ENCODE measurements at places on chromosomes 5 and 9.

- DNase-seq: no peak
Observed at GRCh38 chr9:138051586-138052321, 174.2 kb downstream of the CACNA1B start.

DNA sequence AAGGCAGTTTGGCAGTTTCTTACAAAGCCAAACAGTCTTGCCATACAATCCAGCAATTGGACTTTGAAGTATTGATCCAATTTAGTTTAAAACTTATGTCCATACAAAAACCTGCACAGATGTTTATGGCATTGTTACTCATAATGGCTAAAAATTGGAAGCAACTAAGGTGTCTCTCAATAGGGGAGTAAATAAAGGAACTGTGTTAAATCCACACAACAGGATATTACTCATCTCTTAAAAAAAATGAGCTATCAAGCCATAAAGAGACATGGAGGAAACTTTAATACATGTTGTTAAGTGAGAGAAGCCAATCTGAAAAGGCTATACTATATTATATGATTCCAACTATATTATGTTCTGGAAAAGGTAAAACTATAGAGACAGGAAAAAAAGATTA, 313.6 kb upstream of the CD180 start:
- no peak for DNase-seq

- peak; percentile 29 for DNase-seq
Observed at GRCh38 chr5:91058575-91058974, 324.5 kb downstream of the ARRDC3 start.

- no peak for DNase-seq
Observed at GRCh38 chr9:121809356-121810050, 158.1 kb downstream of the DAB2IP start.

DNA sequence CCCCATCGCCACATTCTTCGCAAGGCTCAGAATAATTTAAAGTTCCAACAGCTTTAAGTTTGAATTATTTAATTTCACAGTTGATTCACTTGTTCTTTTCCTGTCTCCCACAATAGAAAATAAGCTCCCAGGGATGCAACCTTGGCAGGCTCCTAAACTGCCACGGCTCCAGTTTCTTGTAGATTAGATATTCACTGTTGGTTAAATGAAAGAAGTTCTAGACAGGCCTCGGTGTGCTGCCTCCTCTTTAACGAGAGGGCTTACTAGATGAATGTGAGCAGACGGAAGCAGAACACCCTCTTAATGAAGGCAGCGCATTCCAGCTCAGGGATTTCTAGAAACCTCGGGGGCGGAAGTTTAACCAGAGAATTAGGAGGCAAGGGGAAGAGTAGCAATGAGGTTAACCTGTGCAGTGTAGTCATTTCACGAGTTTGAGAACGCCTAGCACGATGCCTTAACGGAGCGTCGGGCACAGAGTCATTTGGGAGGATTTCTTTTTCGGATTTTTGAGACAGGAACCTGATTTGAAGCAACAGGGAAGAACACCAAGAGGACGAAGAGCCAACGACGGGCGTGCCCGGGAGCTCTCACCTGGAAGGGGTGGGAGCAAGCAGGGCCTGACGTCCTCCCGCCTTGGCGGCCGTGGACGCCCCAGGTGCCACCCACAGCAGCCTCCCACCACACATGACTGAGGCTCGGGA, 637 bp upstream of the SMC5 start:
- peak; percentile 49 for DNase-seq

- no peak for DNase-seq
Observed at GRCh38 chr9:71515626-71516025, 252.7 kb downstream of the CEMIP2 start.

DNA sequence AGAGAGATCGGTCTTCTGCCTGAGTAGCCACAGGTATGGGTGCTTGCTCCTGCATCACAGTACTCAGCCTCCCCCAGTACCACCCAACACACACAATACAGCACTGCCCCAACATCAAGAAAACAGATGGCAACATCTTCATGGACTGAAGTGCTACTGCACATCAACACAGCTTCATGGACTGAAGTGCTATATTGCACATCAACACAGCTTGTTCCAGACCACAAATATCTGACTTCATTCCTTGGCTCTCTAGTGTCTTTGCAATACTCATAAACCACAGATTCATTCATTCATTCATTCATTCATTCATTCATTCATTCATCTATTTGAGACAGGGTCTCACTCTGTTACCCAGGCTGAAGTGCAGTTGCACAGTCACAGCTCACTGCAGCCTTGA, 31.1 kb upstream of the PCA3 start:
- DNase-seq: no peak

DNA sequence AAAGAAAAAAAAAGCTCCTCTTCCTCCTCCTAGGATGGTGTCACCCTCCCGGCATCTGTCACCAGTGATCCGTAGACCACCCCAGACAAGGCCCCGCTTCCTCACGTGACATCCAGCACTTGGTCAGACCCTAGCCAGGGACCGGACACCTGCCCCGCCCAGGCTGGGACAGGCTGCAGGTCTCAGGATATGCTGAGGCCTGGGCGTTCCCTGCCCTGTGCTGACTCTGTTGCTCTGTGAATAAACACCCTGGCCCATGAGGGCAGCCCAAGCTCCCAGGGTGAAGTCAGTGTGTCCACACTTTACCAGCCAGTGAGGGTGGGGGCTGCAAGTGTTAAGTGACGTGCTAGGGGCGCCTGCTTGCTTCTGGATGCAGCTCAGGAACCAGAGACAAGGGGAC, 5.6 kb downstream of the EDF1 start:
- DNase-seq: no peak

- DNase-seq: no peak
Observed at GRCh38 chr9:69996967-69997366, 46.7 kb upstream of the MAMDC2 start.

DNA sequence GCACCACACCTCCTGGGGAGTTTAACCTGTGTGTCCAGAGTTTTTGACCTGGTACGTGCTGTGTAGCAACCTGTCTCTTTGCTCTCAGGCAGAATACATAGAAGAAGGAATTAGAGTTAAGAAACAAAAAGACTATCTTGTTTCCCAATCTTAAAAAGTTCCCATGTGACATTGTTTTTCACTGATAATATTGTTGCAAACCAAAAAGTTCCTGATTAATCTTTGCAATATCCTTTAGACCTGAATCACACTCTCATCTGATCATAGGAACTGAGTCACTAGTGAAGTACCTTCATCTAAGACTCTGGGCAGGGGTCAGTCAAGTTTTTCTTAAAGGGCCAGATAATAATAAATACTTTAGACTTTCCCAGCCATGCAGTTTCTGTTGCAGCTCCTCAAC, 35.1 kb downstream of the BASP1 start:
- DNase-seq: peak; percentile 36

GRCh38 chr5:150137997-150138396, 17.6 kb downstream of the PDGFRB start:
- peak; percentile 17 for DNase-seq

DNA sequence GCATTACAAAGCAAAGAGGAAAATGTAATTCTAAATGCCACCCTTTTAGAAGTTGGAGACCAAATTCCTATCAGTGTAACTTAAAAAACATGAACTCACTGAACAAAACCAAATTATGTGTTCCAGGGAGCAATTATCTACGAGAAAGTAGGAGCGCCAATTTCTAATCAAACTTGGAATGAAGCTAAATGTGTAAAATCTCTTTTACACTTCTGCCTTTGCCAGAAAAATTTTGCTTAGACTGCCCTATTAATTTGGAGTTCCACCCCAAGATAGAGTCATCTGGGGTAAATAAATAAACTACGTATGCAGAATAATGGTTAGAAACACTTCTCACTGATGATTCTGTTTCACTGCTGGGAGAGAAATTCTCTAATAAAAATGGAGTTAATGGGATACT, 825.6 kb downstream of the MTRR start:
- DNase-seq: no peak

GRCh38 chr9:7259544-7260241, 501.9 kb downstream of the KDM4C start:
- DNase-seq: no peak

DNA sequence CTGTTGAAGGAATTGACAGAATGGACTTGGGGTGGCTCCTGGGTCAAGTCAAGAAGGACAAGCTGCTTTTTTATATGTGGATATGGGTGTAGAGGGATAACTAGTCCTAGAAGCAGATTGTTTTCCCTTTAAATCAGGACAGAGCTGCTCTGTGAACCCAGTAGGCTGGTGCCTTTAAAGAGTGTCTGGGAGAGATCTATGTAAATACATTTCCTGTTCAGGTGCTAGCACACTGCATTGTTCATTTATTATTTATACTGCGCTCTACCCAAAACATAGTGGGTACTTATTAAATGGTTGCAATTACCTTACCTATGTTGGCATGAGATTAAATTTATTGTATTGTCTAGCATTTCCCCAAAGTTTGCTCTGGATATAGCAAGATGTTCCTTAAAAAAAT, 86.6 kb upstream of the EQTN start:
- no peak for DNase-seq

DNA sequence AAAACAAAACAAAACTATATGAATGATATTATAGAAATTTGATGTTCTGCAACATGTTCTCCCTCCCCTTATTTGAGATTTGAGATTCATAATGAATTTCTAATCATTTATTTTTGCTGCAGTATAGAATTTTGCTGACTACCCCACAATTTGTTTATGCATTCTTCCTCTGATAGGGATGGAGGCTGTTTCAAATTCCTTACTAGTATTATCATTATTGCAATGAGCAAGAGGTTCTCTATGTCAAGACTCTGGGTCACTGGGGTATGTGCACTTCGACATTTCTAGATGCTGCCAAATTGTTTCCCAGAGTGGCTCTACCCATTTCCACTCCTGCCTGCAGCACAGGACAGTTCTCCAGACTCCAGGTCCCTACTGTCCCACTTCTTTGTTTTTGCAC, 54.9 kb upstream of the DAB2IP start:
- no peak for DNase-seq

DNA sequence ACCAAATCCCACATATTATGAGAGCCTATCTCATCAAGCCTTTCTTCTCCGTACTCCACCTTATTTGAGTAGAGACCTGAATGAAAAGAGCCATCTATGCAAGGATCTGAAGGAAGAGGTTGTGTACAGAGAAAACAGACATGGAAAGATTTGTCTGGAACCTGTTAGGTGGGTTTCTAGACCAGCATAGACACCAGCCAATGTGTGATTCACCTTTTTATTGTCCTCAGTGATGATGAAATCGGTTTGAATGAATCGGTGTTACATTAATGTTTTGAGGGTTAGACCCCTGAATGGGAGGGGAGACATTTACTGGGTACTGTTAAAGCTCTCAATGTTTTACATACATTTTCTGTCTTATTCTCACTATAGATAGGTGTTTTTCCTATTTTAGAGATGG, 223.6 kb downstream of the NMUR2 start:
- no peak for DNase-seq

GRCh38 chr5:178931846-178932760, 8.9 kb upstream of the ZNF454 start:
- no peak for DNase-seq

DNA sequence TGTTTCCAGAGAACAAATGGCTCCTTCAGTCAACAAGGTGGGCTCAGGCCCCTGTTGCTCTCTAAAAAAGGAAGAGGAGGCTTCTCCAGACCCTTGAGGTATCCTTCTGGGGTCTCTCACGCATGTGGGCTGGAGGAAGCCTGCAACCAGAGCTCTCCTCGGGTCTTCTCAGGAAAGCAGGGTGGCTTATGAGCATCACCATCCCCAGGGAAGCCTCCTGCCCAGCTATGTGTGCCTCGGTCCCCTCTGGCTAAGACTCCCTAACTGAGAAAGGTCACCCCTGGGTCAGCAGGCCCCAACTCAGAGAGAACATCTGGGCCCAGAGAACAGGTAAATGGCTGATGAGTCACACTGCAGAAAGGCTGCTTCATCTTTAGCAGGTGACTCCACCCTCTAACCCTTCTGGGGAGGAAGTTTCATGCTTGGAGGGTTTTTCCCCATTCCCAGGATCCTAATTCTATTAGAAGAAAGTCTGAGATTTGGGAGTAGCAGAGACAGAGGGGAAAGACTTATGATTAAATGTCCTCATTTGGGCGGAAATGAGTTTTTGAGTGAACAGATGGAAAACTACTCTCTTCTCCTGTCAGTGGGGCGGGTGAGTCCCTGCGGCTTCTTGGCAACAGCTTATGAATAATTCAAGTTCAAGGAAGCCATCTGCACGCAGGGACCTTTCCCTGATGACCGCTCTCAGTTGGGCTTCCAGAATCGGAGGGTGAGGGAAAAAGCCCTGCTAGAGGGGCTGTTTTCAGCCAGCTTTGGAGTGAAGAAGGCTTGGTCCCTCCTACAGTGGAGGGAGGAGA, 41.9 kb downstream of the TGFBI start:
- no peak for DNase-seq

DNA sequence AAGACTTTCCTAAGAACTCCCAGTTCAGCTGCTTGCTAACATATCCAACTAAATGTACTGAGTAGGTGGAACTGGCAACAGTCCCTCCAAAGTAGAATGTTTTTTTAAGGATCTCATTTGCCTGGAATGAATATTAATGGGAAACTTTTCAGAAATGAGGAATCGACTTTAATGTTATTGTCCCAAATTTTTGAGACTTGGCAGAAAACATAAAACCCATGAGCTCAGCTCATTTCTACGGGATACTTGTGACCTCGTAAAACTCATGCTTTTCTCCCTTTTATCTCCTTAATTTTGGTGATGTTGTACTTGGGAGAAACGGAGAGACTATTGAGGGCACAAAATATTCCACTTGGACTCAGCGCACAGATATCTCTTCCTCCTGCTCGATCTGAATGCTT, 296.8 kb downstream of the EBF1 start:
- DNase-seq: no peak

GRCh38 chr5:68995845-68996545, 97.8 kb upstream of the SLC30A5 start:
- DNase-seq: no peak

DNA sequence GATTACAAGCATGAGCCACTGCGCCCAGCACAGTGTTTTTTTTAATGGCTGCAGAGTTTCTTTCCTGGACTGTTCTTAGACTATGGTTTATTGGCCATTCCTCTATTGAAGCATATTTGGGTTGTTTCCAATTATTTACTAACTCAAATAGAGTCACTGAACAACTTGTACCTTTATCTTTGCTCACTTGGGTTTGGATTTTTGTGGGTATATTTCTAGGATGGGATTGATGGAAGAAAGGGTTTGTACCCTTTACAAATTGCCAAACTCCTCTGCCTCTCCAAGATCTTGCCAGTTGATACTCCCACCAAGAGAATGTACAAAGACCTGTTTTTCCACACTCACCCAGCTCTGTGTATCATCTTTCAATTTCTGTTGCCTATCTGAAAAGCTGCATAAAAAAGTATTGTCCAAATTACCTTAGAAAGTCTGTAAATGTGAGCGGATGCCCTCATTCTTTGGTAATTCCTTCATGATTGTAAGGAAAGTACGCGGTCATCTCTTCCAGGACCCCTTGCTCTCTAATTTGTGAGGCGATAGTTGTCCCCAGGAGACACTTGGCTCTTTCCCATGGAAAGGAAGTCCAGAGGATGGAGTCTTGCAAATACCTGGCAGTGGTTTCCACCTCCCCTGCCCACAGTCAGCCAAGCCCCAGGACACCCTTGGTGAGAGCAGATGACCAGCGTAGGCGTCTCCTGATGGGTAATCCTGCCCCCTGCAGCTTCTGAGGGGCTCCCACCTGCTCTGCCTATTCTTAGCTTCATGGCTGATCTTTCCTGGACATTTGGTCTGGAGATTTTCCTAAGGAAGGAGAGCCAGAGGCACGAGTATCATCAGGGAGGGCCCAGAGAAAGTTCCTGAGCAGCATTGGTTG, 33.0 kb downstream of the ARHGEF37 start:
- DNase-seq: no peak

- no peak for DNase-seq
Observed at GRCh38 chr5:169566202-169566601, 17.4 kb upstream of the SPDL1 start.

GRCh38 chr5:87781976-87782375, 369.2 kb upstream of the CCNH start:
- DNase-seq: no peak
